ENCODE measurements at places on chromosomes 3 and 15.

DNA sequence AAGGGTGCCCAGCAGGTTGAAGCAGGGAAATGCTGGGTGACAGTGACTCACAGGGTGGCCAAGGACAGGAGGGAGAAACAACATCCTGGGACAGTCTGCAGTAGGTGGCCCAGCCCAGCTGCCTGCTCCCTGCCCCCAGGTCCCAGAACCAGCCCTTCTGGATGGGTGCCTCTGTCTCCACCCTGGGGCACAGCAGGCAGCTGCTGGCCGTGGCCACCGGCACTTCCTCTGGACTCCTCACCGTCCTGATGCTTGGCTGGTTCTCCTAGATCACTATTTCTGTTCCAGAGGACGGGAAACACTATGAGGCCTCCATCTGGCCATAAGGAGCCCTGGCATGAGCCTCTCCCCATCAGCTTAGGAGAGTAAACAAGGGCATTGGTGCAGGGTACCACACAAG, 258.9 kb downstream of the XXYLT1 start:
- no peak for DNase-seq

DNA sequence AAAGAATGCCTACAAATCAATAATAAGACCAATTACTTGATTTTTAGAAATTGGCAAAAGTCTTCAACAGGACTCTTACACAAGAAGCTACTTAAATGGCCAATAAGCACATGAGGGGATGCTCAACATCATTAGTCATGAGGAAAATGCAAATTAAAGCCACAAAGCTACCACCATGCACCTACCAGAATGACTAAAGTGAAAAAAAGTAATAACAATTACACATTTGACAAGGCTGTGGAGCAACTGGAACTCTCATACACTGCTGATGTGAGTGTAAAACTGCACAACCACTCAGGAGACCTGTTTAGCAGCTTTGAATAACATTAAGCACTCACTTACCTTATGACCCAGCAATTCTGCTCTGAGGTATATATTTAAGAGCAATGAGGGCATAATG, 68.4 kb downstream of the PPCDC start:
- DNase-seq: no peak

DNA sequence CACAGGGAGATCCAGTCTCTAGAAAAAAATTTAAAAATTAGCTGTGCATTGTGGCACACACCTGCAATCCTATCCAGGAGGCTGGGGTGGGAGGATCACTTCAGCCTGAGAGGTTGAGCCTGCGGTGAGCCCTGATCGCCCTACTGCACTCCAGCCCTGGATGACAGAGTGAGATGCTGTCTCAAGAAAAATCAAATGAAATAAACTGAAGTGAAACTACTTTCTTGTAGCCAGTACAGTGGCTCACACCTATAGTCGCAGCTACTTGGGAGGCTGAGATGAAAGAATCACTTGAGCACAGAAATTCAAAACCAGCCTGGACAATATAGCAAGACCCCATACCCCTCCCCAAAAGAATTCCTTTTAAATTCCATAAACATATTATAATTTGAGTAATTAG, 35.4 kb downstream of the SMARCC1 start:
- peak; percentile 22 for DNase-seq

DNA sequence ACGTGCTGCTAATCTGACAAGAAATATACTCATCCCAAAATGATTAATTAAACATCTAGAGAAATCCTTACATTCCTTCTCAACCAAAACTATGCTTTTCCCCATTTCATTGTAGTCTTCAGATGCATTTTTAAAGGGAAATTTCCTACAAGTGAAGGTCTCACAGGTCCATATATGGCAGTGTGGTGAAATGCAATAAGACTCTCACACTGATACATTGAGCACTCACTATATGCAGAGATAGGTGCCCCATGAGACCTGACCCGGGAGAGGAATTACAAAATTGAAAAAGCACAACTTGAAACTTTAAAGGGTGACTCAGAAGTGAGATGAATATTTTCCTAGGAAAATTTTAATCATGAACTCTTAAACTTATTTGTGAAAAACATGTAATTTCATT, 629.2 kb upstream of the NAALADL2 start:
- no peak for DNase-seq

GRCh38 chr15:59948924-59949613, 55.0 kb upstream of the FOXB1 start:
- DNase-seq: no peak

GRCh38 chr3:158571969-158572765, 1.2 kb downstream of the MLF1 start:
- no peak for DNase-seq

- DNase-seq: no peak
Observed at GRCh38 chr3:135181408-135181807, 386.3 kb downstream of the EPHB1 start.

DNA sequence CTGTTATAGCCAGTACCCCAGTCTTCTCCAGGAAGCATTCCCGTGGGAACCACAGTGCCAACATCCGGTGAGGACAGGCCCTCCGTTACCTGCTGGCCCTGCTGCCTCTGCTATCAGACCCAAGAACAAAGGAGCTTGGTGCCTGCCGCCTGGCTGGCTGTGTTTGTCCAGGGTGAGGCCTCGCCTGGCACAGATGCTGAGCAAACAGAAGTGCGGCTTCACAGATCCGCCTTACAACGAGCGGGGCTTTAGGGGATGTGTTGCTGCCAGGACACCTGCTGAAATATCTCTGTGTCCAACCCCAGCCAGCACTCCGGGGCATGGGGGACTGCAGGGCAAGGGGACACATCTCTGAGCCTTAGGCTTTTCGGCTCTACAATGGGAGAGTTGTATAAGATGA, 2.2 kb upstream of the EPHB3 start:
- DNase-seq: no peak

DNA sequence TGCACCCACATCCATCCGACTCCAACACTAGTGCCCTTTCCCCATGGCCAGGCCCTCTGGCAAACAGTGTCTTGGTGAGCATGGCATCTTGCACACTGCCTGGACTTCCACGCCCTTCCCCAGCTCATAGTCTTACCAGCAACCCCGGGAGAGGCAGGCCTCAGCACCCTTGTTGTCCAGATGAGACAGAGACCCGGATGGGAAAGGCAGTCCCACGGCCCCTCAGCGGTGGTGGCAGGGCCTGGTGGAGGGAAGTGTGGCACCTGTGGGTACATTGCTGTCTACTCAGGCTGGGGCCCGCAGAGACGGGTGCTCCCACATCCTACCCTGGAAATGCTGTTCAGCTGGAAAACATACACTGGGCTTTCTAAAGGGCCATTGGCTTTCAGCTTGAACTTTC, 28.4 kb downstream of the HDAC11 start:
- DNase-seq: no peak

DNA sequence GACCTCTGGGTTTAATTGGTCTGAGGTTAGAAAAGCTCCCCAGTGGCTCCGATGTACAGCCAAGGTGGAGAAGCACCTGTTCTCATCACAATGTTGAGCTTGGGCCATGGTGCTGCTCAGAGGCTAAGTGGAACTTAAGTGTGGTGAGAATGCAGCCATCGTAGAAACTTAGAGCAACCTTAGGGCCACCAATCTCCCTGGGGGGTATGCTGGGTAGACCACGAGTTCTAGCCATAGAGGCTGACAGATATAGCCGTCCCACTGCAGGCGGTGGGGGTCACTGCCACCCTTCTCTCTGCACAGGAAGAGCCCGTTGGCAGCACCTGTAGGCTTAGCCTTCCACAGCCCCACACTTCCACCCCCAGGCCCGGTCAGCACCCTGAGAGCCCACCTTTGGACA, 38.0 kb downstream of the MGLL start:
- DNase-seq: no peak

GRCh38 chr3:115712871-115713270, 89.6 kb downstream of the GAP43 start:
- DNase-seq: no peak

- peak; percentile 8 for DNase-seq
Observed at GRCh38 chr15:48285329-48286214, 45.7 kb upstream of the DUT start.

- DNase-seq: no peak
Observed at GRCh38 chr3:146974001-146974400, 368.9 kb upstream of the PLSCR5 start.

DNA sequence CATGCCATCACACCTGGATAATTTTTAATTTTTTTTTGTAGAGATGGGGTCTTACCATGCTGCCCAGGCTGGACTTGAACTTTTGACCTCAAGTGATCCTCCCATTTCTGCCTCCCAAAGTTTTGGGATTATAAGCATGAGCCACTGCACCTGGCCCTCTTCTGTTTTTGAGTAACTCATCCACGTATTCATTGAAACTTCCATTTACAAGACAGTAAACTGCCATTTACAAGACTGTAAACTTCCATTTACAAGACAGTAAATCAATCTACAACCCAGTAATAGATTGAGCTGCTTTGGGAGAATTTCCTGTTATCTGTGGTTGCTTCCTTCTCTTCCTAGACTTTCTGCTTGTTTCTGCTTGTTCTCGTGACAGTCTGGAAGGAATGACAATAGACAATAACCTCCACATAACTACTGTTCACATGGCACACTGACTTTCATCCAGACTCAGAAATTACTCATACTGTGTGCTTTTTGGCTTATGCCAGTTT, 114.7 kb upstream of the CCNL1 start:
- no peak for DNase-seq

DNA sequence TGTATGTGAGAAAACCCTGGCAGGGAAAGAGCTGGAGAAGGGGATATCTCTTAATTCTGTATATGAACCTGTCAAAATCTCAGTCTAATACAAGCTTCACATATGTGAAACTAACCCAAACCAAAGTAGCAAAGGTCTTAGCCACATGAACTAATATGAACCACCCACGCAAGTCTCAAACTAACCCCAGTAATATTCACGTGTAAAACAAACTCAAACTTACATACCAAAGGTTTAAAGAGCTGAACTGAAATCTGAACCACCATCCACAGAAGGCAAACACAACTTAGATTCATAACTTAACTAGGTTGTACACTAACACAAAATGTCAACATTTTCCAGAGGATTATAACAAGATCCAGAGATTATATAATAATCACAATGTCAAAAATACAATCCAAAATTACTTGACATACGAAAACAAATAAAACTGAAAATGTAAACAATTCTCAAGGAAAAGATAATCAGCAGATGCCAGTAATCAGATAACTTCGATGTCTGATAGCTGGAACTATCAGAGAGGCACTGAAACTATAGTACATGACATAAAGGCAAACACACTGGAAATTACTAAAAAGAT, 64.1 kb downstream of the VPS13C start:
- DNase-seq: no peak

GRCh38 chr3:126996905-126997304, 14.0 kb downstream of the PLXNA1 start:
- no peak for DNase-seq

DNA sequence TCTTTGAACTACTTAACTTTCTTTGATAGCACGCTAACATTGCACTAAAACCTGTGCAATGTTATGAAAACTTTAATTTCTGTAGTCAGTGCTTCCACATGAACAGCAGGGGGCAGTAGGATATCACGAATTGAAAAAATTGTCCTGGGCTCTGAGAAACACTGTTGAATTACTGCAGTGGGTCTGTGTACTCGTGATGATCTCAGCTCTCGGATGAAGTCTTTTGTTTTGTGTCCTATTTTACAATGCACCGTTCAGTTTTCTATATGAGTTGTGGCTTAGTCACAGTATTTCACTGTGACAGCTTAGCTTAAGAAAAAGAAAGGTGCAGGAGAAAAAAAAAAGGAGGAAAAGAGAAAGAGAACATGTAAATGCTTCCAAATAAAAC, 141.3 kb upstream of the CCDC54 start:
- peak; percentile 31 for DNase-seq

DNA sequence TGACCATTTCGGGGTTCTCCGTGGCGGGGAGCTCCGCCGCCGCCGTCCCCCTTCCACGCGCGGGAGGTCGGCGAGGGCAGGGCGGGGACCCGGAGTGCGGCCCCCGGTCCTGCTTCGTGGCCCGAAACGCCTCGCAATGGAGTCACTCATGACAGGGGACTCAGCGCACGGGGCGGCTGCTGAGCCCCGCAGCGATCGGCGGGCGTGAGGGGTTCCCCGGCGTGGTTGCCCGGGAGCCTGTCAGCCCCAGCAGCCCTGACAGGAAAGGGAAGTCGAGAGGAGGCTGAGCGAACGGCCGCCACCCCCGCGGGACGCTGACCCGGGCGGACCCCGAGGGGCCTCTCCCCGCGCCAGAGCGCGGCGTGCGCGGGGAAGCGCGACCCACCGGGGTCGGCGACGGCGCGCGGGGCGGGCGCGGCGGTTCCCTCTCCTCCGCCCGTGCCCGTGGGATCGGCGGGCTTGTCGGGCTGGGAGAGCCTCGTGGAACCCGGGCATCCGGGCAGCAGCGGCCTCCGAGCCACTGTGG, 564 bp upstream of the PIGZ start:
- DNase-seq: peak; percentile 76

DNA sequence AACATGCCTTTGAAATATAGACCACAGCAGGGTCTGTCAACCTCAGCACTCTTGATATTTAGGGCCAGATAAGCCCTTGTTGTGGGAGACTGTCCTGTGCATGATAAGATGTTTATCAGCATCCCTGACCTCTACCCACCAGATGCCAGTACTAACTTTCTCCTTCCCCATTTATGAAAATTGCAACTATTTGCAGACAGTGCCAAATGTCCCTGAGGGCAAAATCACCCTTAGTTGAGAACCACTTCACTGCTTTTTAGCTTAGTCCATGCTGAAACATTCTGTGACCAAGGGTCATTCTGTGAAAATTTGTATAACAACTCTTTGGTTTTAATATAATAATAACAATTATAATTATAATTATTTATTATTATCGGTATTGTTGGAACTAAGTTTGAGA, 1032.4 kb downstream of the MCTP2 start:
- DNase-seq: no peak

DNA sequence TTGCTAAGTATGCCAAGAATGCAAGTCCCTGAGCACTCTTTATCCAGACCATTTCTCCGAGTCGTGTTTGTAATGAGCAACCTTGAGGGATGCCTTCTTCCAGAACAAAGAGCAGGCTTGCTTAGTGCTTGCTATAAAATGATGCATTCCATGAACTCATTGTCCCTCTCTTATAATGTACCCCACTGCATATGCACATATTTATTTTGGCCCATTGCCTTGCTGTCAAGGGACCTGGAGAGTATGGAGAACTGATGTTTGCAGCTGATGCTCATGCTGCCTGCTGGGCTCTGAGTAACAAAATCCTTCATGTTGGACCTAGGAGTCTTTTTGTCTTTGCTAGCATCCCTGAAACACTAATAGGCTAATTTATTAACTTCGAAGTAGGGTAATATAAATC, 97.8 kb upstream of the AADACL2 start:
- no peak for DNase-seq

DNA sequence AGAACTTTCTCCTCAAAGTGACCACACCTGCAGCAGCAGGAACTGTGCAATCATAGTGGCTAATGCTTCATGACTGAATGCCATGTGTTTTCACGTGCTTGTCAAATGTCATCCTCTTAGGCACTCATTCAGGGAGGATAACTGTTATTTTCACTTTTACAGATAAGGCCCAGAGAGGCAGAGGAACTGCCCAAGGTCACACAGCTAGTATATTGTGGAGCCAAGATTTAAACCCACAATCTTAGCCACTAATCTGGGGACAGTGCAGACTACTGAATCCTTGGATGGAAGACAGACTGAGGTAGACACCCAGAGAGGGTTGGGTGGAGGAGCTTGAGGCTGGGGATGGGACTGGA, 9.9 kb upstream of the CLK3 start:
- no peak for DNase-seq

- no peak for DNase-seq
Observed at GRCh38 chr3:95750097-95750496, 1064.3 kb upstream of the EPHA6 start.

GRCh38 chr15:41870689-41871081, 23.2 kb downstream of the SPTBN5 start:
- no peak for DNase-seq

- no peak for DNase-seq
Observed at GRCh38 chr15:63551400-63551799, 45.8 kb upstream of the FBXL22 start.

All from GM06990 (cell line).